A673 (cell line): ENCODE measurements at places on chromosomes 2 and 18. TPM values are rescaled to one million over a fixed set of nuclear protein-coding genes. Genes with fewer than 3 reads are reported as not detected.
A peak's percentile ranks its signal among the peaks of the same experiment; 100 is the strongest.

The TUBB8B gene
- total RNA-seq: 0.77 and 0.79 TPM in 2 replicates

- H3K27ac ChIP-seq: no peak overlapping the region
- no peak overlapping the region for H3K4me3 ChIP-seq
These were observed 81.0 kb downstream of the KLHL29 start for GRCh38 chr2:23465936-23466335.

DNA sequence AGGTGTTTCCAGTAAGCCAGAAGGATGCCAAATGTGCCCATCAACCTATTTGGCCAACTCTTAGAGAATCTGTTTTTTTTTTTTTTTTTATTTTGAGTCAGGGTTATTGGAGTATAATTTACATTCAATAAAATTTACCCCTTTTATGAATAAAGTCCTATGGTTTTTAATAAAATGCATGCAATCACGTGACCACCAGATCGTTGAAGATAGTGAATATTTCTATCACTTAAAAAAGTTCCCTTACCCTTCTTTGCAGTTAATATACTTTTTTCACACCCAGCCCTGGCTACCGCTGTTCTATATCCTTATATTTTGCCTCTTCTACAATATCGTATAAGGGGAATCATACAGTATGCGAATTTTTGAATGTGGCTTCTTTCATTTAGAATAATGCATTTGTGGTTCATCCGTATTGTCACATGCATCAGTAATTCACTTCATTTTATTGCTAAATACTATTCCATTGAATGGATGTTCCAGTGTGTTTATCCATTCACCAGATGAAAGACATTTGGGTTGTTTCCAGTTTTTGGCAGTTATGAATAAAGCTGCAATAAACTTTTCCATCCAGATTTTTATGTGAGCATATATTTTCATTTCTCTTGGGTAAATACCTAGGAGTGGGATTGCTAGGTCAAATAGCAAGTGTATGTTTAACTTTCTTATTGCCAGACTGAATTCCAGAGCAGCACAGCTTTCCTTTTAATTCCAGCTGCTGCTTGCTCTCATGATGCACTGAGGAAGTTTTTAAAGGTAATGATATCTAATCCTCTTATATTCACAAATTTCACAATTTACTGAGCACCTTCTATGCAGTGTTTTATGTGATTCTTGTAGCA is 156.3 kb upstream of the NT5C1B start:
- no peak overlapping the region for H3K27ac ChIP-seq
- no peak for DNase-seq
- H3K36me3 ChIP-seq: no peaks in the 10 kb centered on the region

GRCh38 chr18:60329131-60329530 is 43.4 kb downstream of the MC4R start:
- H3K4me3 ChIP-seq: no peak overlapping the region
- DNase-seq: no peak
- H3K36me3 ChIP-seq: no peaks in the 10 kb centered on the region
- no peak overlapping the region for H3K27ac ChIP-seq
- no peaks in the 10 kb centered on the region for H3K27me3 ChIP-seq

DNA sequence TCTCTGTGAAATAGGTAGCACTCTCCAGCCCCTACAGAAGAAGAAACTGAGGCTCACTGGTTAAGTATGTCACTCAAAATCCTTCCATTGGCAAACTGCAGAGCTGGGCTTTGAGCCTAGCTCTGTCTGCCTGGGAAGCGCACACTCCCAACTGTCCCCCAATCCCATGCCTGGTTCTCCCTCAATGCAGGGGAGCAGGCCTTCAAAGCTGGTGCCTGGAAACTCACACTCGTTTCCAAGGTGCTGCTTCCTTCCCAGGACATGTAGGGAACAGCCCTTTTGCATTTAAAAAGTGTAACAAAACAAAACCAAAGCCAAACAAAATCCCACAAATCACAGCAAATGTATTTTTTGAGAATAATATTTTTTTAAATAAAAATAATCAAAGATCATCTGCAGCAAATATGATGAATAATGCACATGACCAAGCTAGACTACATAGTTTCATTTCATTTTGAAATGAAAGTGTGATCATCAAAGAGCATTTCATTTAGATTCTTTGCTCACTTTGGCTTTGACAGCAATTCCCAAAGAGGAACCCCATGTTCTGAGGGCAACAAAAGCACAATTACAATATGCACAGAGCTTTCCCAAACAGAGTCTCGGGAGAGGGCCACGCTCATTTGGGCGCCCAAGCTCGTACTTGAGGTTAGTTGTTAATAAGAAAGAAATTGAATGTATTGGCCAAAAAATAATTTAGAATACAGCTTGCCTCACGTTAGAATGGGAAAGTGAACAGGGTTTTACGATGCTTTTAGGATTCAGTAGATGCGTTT is 96.7 kb upstream of the ACKR3 start:
- H3K36me3 ChIP-seq: no peaks in the 10 kb centered on the region
- H3K4me3 ChIP-seq: no peak overlapping the region
- peaks cover 30% of the 10 kb centered on the region for H3K27me3 ChIP-seq

The MEIS1 gene
- 89.4 and 103 TPM in 2 replicates for total RNA-seq

DNA sequence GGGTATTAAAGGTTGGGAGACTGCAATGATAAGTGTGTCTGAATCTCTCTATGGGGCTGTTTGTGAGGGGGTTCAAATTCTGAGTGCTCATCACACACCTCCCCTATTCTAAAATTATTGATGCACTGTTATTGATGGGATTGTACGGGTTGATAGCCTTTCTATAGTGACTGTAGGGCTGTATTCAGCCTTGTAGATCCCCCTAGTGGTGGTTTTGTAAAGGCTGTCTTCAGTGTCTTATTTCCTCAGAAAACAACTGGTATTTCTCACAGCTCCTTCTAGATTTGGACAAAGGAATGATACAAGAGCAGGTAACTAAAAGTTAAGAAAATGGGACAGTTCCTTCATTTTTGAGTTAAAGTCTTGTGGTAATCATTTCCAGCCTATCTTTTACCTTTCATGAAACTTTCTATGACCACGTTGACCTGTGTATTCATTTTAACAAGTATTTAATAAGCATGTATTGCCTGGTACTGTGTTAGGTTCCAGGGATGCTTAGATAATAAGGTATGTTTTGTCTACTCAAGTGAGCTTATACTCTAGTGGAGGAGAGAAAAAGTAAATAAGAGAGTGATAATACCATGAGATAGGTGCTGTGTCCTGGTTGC is 21.2 kb downstream of the SMAD4 start:
- DNase-seq: peak; percentile 72
- H3K36me3 ChIP-seq: peaks cover 43% of the 10 kb centered on the region
- no peak overlapping the region for H3K4me3 ChIP-seq
- no peaks in the 10 kb centered on the region for H3K4me1 ChIP-seq
- H3K27me3 ChIP-seq: no peaks in the 10 kb centered on the region
